OCI-LY7 (cell line): ENCODE measurements at places on chromosomes 6 and 20.

- peak; percentile 59 for DNase-seq
Observed at GRCh38 chr6:87798393-87799278, 96.6 kb upstream of the AKIRIN2 start.

DNA sequence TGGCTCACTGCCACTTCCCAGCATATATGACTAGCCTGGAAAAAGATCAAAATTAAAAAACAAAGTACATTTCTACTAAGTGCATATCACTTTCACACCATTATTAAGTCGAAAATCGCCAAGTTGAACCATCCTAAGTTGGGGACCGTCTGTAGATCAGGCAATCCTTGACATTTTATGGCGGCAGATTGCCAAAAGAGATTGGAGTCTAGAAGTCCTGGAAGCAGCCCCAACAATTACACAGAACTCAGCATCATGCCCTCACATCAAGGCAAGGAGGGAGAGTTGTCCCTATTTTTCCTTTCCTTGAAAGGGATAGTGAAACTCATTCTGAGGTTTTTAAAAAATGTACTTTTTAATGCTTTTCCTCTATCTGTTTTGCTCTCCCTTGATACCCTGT lies 30.7 kb downstream of the SLC22A3 start:
- no peak for DNase-seq

DNA sequence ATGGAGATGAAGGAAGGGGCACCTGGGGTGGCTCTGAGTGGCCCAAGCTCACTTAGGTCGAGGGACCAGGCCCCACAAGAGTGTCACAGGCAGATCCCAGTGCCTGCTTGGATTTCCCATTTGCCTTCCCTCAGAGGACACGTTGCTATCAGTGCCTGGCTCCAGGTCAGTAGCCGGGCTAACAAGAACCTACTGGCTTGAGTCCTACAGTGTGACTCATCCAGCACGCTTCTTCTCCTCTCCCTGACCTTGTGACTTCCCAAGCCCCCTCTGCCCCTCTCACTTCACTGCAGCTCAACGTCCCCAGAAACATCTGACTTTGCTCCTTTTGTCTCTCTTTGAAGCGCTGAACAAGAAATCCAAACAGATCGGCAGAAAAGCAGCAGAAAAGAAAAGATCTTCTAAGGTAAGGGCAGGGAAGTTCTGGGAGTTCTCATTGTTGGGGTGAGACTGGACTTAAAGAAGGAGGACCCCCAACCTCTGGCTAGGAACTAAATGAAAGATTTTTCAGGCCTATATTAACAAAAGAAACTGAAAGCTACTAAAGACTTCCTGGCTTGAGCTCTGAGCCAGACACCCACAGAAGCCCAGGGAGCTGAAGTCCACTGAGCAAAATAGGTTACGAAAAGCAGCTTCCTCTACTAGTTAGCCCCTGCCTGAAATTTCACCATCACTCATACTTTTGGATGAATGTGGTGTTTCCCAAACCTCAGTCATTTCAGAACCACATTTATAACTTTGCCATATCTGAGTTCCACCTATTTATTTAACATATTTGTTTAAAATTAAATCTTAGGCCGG lies 21.5 kb downstream of the ASIP start:
- no peak for DNase-seq

DNA sequence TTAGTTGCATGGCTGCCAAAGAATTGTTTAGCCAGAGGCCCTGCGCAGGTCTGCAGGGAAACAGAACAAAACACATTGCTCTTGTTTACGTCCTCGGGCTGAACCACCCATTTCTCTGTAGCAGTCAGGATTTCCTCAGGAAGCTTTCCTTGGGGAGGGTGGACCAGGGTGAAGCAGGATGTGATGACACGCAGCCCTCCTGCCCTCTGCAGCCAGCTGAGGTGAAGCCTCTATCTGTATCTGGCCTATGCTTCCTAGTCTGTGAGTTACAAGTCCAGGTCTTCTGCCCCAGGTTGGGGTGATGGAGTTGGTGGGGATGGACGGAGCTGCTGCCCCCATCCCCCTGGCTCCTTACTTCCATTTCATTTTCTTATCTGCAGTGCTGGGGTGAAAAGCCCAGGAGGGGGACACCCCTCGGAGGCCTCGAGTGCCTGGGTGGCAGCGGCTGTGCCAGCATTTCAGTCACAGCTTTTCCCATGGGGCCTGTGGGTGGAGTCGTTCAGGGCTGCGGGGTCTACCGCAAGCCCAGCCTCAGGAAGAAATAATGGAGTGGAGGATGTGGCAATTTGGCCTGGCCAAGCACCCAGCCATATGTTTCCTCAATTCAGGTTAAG lies 24.9 kb downstream of the SASH1 start:
- DNase-seq, result no peak

DNA sequence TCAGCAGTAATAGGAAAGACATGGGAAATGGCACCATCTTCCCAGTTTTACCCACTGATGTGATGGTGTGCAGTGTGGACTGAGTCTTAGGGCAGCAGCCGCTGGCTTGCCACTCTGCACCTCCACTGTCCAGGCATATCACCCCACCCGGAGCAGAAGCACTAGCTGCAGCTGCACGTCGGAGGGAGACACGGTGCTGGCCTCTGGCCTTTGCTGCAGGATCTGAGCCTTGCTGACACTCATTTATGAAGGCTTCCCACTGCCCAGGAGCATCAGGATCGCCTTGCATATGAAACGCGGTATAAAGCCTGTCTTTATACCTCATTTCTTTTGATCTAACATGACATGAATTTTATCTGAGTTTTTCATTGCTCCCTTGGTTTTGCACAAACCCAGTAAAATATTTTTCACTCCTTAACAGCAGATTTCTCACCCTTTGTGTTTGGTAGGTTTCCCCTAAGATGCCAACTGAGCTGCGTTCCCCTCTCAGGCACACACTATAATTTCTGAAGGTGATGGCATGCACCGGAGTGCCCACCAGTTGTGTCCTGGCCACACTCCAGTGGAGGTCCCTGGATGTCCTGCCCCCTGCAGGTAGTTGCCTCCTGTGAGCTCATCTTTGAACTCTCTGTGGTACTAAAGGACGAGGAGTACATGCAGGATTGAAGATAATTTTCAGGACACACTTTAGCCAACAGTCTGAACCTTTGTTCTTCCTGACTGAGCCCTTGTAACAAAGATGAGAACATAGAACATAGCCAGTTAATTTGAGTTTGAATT lies 9.0 kb upstream of the EXOC2 start:
- peak; percentile 22 for DNase-seq

DNA sequence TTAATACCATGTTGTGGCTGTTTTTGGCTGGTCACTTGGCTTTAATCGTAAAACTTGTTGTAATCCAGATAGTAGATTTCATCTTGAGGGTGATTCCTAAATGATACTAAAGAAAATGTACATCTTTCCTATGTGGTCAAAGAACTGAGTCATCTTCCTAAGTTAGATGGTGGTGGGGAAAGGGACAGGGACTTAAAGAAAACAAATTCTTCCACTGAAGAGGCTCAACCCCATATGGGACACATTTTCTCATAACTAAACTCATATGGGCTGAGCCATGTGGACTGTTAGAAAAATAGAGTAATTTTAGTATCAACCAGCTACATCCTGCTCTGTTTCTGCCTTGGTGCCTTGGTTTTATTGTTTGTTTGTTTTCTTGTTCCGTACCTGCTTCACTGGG lies 155.8 kb downstream of the TSHZ2 start:
- no peak for DNase-seq

DNA sequence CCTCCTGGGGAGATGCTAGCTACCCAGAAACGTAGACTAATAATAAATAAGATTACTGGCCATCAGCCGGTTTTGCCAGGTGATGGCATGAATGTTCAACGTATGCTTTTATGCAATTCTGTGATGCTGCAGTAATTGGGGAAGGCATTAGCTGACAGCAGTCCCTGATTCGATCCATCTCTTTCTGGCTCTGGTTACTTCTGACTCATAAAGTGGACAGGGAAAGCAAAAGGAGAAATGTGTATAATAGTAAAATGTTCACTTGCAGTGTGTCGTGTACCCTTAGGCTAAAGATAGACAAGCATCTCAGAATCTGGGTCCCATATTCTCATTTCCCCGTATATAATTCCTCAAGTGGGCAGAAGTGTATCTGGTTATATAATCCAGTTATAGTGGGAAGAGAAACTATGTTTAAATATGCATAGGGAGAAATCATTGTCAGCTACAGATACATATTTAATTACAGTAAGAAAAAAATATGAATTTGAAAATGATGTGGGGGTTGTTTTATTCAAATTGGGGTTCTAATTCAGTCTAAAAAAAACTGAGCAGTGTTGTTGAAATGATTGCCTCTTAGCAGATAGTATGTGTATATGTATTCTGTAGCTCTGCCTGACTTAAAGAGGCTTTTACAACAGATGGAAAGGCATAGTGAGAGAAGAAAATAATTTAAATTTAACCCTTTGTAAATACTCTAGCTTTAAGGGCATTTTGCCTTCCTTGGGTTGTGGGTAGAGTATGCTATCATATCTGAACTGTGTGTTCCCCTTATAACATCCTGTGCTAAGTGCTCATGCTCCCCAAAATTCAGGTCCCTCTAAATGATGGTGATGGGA lies 40.6 kb downstream of the DOK5 start:
- no peak for DNase-seq

DNA sequence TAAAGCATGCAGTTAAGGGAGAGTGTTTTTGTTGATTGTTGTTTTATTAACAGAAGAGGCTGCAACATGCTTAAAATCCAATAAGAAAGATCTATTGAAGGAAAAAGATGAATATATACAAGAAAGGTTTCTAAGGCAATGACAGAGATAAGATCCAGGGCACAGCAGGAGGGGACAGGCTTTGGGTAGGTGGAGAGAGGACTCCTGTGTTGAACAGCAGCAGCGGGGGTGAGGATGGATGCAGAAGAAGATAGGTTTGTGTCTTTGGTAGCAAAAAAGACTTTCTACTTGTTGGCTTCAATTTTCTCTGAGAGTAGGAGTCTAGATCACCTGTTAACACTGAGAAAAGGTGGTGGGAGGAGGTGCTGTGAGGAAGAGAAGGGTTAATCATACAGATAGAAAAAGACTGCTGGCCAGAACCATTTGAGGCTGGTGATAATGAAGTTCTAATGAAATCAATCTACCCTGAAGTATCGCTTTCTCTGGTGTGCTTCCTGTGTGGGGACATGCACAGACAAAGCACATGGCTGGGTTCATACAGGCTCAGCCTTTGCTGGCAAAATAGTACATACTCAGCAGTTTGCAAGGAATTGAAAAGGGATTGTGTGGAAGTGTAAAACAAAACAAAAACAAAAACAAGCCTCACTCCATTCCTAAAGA lies 17.2 kb upstream of the DST start:
- no peak for DNase-seq

GRCh38 chr6:162325826-162326225 lies 401.7 kb downstream of the PRKN start:
- no peak for DNase-seq

DNA sequence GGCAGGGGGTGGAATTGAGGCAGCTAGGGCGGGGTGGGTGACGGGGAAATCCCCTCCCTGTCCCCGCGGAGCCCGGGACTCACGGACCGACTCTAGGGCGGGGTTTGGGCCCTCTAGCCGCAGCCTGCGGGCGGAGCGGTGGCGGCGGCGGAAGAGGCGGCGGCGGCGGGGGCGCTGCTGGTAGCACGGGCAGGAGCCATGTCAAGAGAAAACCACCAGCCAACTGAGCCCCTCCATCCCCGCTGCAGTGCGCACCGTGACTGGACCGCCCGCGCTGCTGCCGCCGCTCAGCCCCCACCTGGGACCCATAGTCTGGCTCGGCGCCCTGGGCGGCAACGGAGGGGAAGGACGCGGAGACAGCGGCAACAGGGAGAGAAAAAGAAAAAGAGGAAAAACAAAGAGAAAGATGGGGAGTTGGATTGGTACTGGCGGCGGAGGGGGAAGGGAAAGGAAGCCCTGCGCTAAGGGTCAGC lies 1.2 kb upstream of the C6orf62 start:
- DNase-seq, result peak; percentile 77

DNA sequence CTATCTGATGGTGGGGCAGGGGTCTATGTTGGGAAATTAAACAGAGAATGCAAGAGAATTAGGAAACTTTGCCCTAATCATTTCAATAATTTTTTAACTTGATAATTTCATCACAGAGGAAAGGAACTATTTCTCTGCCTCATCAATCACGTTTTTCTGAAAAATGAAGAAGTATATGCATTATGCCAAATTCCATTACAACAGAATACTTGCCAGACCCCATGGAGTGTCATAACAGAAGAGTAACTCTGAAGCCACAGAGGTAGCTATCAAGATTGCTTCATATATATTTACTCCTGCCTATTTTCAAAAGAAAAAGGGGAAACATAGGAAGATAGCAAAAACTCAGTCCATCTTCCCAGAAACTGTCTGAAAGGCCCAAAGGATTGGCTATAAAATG lies 5.7 kb upstream of the USP49 start:
- no peak for DNase-seq

GRCh38 chr6:149847939-149848267 lies 16.3 kb downstream of the LRP11 start:
- DNase-seq, result no peak

- DNase-seq, result peak; percentile 18
Observed at GRCh38 chr6:88725111-88725975, 238.1 kb downstream of the RNGTT start.

DNA sequence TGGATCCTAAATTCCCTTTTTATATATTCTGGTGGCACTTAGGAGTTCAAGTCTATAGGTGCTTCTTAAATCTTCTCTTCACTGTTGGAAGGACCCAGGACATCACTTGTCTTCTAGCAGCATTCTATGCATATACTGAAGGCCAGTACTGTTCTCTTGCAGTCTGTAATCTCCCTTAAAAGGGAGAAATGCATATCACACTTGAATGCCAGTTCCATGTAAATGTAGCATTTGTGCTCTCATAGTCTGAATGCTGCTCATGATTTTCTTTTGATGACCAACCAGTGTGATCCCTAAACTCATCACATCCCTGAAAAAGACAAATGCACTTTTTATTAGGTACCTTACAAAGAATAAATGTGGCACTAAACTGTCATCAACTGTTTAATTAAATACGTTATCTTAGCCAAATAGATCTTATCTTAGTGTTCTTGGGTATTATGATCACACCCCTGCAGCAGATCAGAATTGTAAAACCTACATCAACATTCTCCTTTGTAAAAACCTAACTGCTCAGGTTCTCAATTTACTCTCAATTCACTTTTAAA lies 176.1 kb downstream of the EPHA7 start:
- no peak for DNase-seq

DNA sequence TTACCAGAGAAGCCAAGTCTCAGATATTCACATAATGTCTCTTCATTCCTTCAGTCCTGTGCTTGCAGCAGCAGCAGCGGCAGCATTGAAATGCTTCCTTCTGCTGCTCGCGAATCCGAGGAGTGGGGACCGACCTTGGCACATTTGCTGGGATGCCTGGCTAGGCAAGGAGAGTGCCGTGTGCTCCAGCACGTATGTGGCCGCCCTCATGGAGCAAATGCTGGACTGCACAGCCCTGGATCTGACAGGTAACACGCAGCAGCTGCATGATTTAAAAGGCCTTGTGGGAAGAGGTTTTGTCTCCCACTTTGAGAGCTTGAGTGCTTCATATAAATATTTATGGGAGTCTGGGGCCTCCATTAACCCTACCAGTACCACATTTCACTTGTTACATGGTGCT lies 9.9 kb downstream of the MAFB start:
- DNase-seq, result no peak

- no peak for DNase-seq
Observed at GRCh38 chr6:169529931-169530751, 171.7 kb downstream of the WDR27 start.

GRCh38 chr20:32902456-32903420 lies 44.0 kb downstream of the EFCAB8 start:
- DNase-seq, result peak; percentile 61

- no peak for DNase-seq
Observed at GRCh38 chr6:157791450-157791849, 31.6 kb upstream of the SNX9 start.

GRCh38 chr6:64160486-64160885 lies 524.9 kb downstream of the PHF3 start:
- DNase-seq, result no peak
